ENCODE measurements at places on chromosomes 4 and X.

GRCh38 chr4:16270454-16271328 lies 44.4 kb upstream of the TAPT1 start:
- no peak for DNase-seq

DNA sequence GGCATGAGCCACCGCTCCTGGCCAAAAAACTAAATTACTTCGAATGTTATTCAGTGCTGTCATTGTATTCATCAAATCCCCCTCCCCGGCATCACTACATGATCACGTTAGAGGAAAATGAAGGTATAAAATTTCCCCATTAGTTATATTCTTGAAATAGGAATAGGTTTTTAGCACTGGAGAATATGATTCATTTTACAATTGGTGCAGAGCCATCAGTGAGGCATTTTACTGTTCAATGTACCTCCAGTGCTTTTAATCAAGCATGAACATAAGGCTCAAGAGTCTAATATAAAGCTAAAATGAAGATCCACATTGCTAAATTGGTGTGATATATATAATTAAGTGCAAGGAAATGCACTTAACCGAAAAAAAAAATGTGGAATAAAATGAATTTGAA lies 18.3 kb downstream of the KLF3 start:
- no peak for DNase-seq

- DNase-seq = no peak
These were observed 190.9 kb upstream of the TAPT1 start for GRCh38 chr4:16417198-16417597.

- no peak for DNase-seq
These were observed 41.5 kb downstream of the KIAA0232 start for GRCh38 chr4:6824071-6824470.

GRCh38 chr4:65651031-65651430 lies 19.3 kb downstream of the EPHA5 start:
- no peak for DNase-seq

GRCh38 chr4:80221161-80221560 lies 23.9 kb downstream of the PRDM8 start:
- DNase-seq = no peak

DNA sequence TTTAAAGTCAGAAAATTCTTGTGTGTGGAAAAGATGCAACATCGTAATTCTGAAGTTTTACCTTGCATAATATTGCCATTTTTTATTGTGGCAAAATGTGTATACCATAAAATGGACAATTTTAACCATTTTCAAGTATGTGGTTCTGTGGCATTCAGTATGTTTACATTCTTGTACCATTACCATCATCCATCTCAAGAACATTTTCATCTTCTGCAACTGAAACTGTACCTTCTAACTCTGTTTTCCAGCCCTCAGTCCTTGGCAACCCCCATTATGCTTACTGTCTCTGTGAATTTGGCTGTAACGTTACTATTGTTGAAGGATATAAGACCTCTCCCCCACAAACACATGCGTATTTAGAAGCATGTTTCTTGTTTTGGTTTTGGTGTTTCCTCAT lies 123.2 kb downstream of the BMPR1B start:
- no peak for DNase-seq

DNA sequence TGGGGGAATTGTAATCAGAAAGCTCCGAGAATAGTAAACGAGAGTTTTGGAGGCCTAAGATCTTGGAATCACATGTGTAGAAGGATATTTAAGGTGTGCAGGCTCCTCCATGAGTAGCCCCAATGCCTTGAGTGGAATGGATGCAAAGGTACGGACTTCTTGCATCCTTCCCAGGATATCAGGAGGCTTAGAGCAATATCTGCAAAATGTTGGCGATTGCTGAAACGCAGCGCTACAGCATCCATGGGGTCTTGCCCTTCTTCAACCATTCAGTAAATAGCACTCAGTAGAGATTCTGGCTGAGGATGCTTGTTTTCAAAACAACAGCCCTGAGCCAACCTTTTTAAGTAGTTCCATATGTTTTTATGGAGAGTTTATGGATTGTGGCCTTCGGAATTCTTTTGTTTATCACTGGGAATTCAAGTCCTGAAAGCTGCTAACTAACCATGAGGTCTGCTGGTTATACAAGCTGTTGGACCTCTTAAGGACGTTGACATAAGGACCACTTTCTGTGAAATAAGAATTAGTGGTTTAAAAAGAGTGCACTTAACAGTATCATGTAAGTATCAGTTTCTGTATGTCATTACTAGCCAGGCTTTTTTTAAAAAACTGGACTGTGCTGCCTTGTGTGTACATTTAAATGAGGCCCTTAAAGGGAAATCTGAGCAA lies 228.8 kb upstream of the PGRMC2 start:
- no peak for DNase-seq

- no peak for DNase-seq
These were observed 111.1 kb downstream of the APOOL start for GRCh38 chrX:85114776-85115175.

DNA sequence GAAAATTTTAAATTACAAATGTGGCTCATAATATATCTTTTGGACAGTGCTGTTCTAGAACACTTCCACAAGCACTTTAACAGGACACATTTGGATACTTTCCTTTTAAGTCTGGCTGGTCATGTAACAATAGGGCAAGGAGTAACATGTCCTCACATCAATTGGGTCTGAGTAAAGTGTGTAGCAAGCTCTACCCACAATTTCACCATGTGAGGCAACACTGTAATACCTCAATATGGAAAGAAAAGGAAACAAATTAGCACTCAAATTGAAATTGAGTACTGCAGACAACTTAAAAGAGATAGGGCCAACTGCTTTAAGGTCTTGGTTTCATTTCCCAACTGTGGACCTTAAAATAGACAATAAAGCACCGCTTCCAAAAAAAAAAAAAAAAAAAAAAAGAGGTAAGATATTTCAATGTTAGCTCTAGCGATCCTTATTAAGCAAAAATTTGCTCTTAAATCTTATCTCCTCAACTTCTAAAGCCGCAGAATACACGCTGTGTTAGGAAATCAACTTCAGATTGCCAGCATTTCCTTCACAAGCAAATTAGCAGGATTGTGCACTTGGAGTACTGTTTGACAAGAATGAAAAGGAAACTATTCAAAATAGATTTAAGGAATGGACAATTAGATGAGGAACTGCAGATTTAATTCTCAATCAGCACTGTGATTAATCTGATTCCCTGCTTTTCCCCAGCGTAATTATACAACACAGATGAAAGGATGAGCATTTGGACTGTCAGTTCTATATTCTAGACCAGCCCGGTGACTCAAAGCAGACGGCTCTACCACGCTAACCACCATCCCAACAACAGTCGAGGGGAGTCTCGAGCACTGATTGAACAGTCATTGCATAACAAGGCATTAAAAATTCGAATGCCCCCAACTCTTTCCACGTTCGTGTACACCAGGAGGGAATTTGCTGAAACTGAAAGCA lies 1.6 kb downstream of the CASK start:
- DNase-seq = peak; percentile 35

- peak; percentile 47 for DNase-seq
These were observed 390.3 kb downstream of the SH2D1A start for GRCh38 chrX:124736553-124737270.

DNA sequence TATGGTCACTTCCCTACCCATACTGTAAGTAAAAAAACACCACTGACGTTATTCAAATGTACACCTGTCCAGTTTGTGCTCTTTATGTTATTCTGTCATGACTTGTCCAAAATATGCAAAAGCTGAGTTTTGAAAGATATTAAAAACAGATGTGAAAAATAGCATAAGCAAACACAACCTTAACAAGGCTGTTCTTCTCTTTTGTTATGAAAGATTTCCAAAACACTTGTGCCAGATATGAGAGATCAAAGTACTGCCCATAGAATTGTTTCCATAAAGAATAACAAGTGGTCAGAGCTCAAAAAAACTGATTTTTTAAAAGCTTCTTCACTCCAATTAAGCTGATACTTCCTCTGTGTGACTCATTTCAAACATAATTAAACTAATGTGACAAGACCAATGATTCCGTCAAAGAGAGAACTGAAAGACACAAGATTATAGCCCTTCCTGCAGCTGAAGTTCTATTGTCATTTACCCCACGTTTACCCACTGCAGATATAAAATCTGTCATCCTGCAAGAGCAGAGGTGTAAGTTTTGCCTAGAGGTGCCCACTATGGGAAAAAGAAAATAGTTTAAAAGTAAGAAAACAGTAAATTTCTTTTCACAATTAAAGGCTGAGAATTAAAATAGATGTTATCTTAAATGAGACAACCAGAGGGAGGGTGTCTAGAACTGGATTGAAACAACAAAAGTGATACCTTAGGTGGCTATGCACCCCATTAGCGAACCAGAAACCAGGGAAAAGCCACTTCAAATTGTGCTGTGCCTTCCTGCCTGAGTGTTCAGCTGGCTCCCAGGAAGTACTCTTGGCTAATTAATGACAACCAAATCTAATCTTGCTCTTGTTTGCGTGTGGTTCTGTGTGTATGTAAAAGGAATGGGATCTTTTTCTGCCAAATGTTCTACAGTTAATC lies 30.1 kb downstream of the RASSF6 start:
- no peak for DNase-seq

- DNase-seq = no peak
These were observed 228.4 kb upstream of the PSAPL1 start for GRCh38 chr4:7663075-7663541.

- DNase-seq = no peak
These were observed 29.7 kb upstream of the SLC25A6 start for GRCh38 chrX:1421433-1422134.

GRCh38 chr4:10237131-10237530 lies 120.5 kb upstream of the WDR1 start:
- DNase-seq = no peak

DNA sequence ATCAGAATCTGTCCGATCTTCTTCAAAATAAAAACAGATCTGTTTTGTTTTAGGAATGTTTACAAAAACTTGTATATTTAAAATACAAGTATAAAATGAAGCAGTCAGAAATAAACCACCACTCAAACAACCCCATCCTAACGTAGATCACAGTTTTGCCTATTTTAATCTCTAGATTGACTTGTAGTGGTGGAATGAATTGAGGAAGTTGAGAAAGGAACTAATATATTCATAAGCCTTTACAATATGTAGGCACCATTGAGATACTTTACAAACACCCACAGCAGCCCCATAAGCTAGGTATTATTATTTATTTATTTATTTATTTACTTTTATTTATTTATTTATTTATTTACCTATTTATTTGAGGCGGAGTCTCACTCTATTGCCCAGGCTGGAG lies 52.3 kb upstream of the KLF3 start:
- DNase-seq = no peak

DNA sequence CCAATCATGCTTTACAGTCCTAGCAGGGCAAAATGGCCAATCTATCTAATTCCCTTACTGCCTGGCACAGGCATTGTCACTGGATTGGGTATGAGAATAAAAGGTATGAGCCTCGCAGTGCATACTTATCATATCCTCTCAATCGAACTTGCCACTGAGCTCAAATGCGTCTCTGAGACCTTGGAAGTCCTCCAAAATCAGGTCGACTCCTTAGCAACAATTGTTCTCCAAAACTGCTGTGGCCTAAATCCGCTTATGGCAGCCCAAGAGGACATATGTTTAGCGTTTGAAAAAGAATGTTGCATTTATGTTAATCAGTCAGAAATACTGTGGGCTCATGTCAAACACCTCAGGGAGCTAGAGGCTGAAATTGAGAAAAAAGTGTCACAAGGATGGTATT lies 69.7 kb downstream of the SPIN4 start:
- no peak for DNase-seq

- DNase-seq = no peak
These were observed 14.4 kb downstream of the ABCG2 start for GRCh38 chr4:88144048-88144447.

DNA sequence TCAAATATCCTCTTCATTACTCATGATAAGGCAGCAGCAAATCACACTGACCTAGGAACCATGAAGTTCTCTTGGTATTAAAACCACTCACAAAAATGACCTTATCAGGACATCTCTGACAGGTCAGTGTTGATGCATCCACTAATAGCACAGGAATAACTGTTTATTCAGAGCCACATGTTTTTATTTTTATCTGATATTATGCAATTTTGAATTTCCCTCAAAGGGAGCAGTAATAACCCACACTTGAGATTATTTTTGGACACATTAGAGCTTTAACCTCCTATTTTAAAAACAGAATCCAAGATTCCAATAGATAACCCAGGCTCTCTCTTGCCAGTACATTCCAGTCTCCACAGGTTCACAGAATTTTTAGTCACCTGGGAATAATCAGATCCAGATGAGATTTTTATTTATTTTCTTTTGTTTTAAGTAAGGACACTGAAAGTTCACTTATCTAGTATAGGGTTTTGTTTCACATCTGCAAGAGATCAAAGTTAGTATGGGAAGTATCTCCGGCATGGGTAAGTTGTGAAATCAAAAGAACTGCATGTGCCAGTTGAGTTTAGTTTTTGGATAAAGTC lies 36.3 kb upstream of the MYOZ2 start:
- DNase-seq = no peak

- DNase-seq = no peak
These were observed 10.6 kb upstream of the ANXA5 start for GRCh38 chr4:121707344-121707743.

GRCh38 chr4:183175631-183176232 lies 76.7 kb downstream of the WWC2 start:
- no peak for DNase-seq

- no peak for DNase-seq
These were observed 42.3 kb downstream of the RASL11B start for GRCh38 chr4:52904421-52904820.

GRCh38 chr4:40185830-40186664 lies 10.8 kb upstream of the RHOH start:
- no peak for DNase-seq

- no peak for DNase-seq
These were observed 855.0 kb upstream of the GRID2 start for GRCh38 chr4:91448668-91449330.

DNA sequence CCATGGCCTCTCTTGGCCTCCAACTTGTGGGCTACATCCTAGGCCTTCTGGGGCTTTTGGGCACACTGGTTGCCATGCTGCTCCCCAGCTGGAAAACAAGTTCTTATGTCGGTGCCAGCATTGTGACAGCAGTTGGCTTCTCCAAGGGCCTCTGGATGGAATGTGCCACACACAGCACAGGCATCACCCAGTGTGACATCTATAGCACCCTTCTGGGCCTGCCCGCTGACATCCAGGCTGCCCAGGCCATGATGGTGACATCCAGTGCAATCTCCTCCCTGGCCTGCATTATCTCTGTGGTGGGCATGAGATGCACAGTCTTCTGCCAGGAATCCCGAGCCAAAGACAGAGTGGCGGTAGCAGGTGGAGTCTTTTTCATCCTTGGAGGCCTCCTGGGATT lies 8.0 kb downstream of the CLDN2 start:
- DNase-seq = no peak

GRCh38 chrX:129077424-129078170 lies 445.7 kb downstream of the SMARCA1 start:
- no peak for DNase-seq

GRCh38 chrX:54817220-54817820 lies 9.8 kb downstream of the MAGED2 start:
- DNase-seq = no peak

- no peak for DNase-seq
These were observed 23.1 kb downstream of the CENPC start for GRCh38 chr4:67522230-67522629.

- no peak for DNase-seq
These were observed 14.7 kb downstream of the PDGFC start for GRCh38 chr4:156956826-156957368.

Data from CD4-positive, alpha-beta T cell treated with Interleukin-12 subunit alpha and Interleukin-12 subunit beta, for 1 hour (primary cell).